NCI-H2081 (cell line): ENCODE measurements at places on chromosomes 6 and 20.

- DNase-seq = no peak
These were observed 92.7 kb upstream of the DTNBP1 start for GRCh38 chr6:15755526-15755925.

GRCh38 chr6:162618448-162619002, 109.0 kb downstream of the PRKN start:
- no peak for DNase-seq

DNA sequence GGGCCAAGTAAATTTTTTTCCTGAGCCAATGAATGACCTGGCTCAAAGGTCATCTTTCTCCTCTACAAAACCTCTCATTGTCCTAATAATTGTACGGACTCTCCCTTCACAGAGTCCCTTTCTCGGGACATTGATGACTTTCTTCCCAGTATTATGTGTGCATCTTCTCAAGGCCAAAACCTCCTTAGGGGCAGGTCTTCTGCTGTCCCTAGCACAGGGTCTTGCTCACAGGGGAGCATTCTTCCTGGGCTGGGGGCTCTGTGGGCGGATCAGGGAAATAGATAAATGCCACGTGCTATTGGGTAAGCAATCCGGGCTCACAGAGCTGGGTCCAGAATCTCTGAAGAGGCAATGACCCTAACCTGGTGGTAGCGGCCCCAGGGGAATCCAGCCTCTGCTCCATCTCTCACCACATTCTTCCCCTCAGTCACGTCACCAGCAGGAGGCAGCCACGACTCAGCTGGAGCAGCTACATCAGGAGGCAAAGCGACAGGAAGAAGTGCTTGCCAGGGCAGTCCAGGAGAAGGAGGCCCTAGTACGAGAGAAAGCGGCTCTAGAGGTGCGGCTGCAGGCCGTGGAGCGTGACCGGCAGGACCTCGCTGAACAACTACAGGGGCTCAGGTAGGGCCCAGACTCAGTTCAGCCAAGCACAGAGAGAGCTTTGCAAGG, 23.5 kb downstream of the CEP250 start:
- peak; percentile 10 for DNase-seq

GRCh38 chr6:15588971-15589634, 73.7 kb downstream of the DTNBP1 start:
- DNase-seq = no peak

DNA sequence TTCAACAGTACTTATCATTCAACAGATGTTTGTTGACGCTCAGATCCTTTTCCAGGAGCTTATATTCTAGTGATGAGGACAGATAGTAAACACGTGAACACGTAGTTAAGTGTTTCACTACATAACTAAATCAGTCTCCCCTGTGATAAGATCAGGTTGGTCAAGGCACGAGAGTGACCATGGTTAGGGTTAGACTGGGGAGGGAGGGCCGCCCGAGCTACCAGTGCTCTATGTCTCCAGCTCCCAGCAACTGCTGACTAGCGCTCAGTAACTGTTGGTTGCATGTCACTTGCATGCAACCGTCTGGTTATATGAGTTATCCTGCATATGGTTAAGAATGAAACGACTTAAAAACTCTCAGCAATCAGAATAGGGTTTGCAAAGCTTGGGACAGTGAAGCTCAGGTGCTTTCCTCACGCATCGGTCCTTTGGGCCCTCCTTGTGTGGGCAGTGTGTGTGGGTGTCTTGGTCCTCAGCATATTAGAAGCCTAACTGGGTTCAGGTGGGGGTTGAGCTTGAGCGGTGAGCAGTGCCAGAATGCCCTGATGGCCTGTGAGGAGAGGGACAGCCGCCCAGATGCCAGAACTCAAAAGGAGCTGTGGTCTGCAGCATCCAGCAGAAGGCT, 120.8 kb downstream of the ARID1B start:
- DNase-seq = no peak

- no peak for DNase-seq
These were observed 1.7 kb downstream of the STXBP5 start for GRCh38 chr6:147205690-147206600.

- DNase-seq = no peak
These were observed 10.5 kb upstream of the MAP1LC3A start for GRCh38 chr20:34547844-34548613.

- peak; percentile 55 for DNase-seq
These were observed 670 bp downstream of the NCOA5 start for GRCh38 chr20:46089167-46089416.

GRCh38 chr6:30463651-30464618, 25.4 kb upstream of the HLA-E start:
- no peak for DNase-seq
